ENCODE measurements at places on chromosomes 11 and 22.
A peak's percentile ranks its signal among the peaks of the same experiment; 100 is the strongest.

DNA sequence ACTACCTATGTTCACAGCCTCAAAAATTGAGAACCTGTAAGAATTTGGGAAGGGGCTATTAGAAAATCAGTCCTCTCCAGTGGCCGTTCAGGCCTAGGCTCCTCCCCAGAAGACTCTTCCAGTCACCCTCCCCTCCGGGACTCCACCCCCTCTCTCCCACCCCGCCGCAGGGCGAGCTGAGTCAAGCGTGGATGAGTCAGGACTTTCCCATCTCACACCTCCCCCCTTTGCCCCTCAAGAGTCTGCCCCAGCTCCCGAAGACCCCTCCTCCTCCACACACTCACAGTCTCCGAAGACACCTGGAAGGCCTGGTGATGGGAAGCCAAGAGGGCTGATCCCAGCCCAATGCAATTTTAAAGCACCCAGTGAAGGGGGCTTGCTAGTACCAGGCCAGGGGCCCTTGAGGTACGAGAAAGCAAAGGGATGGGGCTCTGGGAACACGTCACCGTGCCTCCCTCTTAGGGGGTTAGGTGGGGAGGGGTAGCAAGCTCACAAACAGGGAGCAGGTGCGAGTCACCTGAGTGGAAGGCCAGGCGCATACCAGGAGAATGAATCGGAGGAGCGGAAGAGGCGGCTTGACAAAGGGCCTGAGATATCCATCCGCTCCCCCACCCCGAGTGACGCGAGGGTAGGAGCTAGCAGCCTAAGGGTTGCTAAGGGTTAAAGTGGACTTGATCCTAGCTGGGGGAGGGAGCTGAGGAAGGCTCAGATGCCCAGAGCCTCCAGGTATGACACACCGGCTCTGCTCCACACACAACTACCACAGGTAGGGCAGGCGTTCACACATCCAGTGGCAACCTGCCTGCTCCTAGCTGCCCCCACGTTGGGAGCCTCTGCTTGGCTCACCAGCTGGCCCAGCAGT, 13.6 kb downstream of the BCL9L start:
- peak; percentile 100 for DNase-seq

DNA sequence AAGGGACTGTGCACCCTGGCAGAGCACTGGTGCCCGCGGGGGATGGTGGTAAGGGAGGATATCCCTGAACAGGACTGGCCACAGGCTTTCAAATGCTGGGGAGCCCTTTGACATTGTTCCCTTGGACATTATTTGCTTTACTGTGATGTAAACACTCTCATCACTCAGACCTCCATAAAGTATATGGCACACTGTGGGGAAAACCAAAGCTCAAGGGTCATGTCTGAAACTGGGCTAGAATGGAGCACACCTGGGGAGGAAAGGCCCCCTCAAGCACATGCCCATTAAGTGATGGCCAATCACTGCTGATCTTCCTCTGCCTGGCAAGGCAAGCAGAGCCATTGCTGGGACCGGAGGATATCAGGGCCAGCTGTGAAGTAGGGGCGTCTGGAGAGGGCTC, 60.9 kb upstream of the TENM4 start:
- DNase-seq, result no peak

GRCh38 chr11:12469451-12469850, 92.1 kb downstream of the PARVA start:
- no peak for DNase-seq

DNA sequence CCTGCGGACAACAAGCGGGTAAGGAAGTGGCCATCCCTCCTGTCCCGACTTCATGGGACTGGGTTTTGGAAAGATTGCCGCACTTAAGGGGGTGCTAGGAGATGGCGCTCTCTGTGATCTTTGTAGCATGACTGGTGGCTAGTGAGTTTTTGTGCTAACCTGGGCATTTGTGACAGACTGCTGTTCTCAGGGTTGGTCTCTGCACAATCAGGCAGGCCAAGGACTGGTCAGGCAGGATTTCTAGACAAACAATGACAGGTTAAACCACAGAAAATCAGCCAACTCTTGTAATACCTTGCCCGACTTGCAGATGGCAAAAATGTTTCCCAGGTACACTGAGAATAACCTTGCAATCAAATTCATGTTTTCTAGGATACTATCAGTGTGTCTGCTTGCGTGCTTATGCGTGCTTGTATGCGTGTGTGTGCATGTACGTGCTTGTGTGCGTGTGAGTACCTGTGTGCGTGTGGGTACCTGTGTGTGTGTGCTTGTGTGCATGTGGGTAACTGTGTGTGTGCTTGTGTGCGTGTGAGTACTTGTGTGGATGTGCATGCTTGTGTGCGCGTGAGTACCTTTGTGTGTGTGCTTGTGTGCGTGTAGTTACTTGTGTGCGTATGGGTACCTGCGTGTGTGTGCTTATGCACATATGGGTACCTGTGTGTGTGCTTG, 25.6 kb upstream of the SORL1-AS1 start:
- peak; percentile 82 for DNase-seq

DNA sequence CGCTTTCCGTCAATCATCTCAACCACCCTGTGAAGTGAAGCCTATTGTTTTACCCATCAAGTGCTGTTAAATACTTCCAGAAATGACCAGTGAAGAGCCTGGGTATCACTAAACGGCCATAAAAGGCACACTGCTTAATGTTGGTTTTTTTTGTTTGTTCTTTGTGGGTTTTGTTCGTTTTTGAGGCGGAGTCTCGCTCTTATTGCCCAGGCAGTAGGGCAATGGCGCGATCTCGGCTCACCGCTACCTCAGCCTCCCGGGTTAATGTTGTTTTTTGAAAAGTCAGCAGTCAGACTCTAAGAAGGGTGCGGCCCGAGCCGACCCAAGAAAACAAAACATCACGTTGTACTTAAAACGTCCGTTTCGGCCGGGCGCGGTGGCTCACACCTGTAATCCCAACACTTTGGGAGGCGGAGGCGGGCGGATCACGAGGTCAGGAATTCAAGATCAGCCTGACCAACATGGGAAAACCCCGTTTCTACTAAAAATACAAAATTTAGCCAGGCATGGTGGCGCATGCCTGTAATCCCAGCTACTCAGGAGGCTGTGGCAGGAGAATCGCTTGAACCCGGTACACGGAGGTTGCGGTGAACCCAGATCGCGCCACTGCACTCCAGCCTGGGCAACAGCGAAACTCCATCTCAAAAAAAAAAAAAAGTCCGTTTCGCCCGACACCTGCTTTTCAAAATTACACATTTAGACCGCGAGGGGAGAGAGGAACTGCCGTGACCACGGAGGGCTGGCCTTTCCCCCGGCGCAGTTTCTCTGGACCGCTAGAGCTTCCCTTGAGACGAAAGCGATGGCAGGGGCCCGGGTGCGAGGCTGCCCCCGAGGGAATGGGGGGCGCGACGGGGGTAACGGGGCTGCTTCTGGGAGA, 714 bp downstream of the CD59 start:
- DNase-seq, result peak; percentile 56

DNA sequence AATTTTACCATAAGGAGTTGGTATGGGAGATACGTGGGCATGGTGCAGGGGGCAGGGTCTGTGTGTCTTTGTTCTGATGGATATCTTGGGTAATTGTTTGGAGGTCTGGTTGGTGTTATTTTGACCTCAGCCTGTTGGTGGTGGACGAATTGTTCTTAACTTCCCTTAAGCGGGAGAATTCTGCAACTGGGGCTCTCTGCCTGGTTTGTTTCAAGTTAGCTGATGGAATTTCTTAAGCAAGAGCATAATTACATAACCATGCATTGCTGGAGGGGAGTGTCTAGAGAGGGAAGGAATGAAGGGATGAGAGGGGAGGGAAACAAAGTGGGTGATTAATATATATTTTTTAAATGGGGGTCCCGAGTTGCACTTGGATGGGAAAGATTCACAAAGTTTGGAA, 908.5 kb upstream of the RAG2 start:
- DNase-seq, result no peak

- DNase-seq, result peak; percentile 78
These were observed 1.1 kb upstream of the FBXO7 start for GRCh38 chr22:32473388-32473952.

DNA sequence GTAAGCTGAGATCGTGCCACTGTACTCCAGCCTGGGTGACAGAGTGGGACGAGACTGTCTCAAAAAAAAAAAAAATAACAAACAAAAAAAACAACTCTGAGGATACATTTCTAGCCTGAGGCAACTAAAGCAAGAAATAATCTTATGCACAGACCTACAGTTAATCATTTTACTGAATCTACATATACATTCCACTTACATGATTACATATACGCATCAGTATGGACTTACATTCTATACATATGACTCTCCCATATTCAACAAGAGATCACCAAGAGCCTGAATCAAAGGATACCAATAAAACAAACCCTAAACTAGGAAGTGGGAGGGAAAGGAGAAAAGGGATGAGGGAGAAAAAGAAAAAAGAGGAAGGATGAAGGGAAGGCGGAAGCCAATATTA, 1.1 kb downstream of the ALG8 start:
- DNase-seq, result peak; percentile 13

DNA sequence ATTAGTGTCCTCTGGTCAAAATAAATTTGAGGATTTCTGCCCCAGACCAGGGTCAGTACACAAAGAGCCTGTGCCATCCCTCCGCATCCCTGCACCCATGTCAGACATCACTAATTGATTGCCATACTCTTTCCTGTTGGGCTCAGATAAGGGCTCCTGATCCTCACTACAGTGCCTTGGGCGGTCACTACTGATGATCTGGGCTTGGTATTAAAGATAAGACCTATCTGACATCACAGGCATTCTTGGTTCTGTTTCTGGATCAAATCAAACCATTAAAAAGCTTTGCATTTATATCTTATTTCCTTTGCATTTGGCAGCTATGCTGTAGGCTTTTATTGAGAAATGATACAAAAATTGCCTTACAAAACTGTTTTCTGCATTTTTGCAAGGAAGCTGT, 103.5 kb upstream of the TENM4 start:
- DNase-seq, result no peak

DNA sequence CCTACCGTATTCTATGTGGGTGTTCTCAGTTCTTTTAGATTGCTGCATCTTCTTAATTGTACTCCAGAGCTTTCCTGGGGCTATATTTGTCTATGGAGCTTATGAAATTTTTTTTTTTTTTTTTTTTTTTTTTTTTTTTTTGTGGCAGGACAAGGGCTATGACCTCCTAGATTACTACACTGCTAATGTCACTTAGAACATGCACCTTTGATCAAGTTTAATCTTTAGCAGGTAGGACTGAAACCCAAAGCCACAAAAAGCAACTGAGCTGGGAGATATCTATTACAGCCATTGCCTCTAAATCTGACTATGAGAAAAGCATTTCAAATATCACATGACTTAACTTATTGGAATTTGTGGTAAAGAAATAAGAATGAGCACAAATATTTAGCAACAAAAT, 21.7 kb upstream of the ABTB2 start:
- no peak for DNase-seq

DNA sequence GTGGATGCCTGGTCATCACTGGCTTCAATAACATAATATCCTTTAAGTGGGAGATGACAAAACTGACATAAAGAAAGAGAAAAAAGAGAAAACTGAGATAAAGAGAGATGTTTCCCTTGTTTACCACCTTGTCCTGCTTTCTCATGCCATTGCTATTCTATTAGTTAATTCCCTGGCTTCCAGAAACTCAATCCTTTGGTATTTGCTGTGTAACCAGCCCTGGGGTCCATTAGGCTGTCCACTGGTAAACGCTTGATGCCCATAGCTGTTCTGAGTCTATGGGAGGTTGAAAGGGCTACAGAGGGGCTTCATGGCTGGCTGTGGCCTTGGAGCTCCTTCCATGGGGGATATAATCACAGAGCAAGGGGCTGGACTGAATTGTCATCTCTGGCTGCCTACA, 243.4 kb upstream of the PLET1 start:
- DNase-seq, result peak; percentile 51

GRCh38 chr22:48253573-48253972, 1491.1 kb downstream of the TBC1D22A start:
- no peak for DNase-seq

GRCh38 chr11:122979103-122979814, 2.4 kb downstream of the BSX start:
- DNase-seq, result no peak

DNA sequence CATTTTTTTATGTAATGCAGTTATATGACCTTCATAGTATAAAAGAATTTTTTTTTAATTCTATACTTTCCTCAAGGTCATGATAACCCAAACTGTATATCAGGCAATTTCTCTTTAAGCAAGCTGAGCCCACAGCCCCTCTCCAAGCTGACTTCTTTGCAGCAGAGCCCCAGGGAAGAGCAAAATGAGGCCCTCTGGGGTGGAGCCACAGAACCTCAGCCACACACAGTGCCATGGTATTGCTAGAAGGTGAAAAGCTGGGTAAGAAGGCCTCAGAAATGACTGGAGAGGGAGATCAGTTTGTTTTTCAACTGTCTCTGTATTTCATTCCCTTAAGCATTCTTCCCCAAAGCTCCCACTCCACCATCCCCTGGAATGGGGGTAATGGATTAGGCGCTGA, 108.8 kb downstream of the PLEKHA7 start:
- DNase-seq, result no peak

DNA sequence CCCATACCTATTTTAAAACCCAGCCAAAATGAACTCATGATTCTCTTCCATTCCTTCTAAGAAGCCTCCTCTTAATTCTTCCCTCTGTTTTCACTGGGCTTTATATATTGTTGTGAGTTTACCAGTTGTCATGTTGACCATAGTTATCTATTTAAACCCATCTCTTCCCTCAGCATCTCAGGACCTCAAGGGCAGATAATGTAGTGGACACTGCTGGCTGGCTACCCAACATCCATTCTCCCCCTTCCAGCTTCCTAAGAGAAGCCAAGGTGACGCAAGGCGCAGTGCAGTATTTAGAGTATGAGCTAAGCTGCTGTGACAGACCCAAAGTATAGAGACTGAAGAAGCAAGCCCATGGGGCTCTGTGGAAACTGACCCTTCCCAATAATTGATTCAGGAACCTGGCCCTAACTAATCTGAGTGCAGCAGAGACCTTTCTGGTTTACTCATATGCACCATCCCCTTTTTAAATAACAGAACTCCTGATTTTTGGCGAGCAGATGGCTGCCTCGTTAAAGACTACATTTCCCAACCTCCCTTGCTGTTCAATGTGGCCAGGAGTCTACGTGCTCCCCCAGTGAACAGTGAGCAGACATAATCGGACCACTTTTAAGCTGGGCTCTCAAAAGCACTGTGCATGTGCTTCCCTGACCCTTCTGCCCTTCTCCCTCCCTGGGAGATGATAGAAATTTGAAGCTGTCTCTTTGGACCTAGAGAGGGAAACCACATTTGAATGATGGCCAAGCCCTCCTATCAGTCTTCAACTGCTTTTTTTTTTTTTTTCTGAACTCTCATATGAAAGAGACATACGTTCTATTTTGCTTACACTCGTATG, 28.1 kb upstream of the CREB3L1 start:
- DNase-seq, result no peak

- DNase-seq, result no peak
These were observed 237.3 kb upstream of the CADM1 start for GRCh38 chr11:115741376-115742107.

GRCh38 chr11:101617735-101618332, 34.0 kb upstream of the TRPC6 start:
- peak; percentile 92 for DNase-seq

- peak; percentile 60 for DNase-seq
These were observed 67.7 kb upstream of the CLNS1A start for GRCh38 chr11:77705195-77705875.

Measured in epithelial cell of esophagus (primary cell).